Right cardiac atrium (tissue), 5 donors: ENCODE measurements at places on chromosomes 1 and 21. TPM values are rescaled to one million over a fixed set of nuclear protein-coding genes. Genes with fewer than 3 reads are reported as not detected.

DNA sequence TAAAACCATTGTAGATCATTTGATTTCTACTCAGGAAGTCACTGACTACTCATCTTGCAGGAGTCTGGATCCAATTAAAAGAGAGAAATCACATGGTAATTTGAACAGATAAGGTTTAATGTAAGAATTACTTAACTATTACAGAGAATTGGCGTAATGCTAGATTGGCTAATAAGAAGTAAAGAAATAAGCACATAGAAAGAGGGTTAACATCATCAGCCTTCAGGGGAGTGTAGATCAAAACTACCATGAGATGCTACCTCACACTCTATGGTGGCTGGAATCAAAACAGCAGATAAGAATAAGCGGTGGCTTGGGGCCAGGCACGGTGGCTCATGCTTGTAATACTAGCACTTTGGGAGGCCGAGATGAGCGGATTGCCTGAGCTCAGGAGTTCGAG lies 11.7 kb downstream of the ST3GAL3 start:
- no peak for DNase-seq

The OSBPL9 gene
- 63.1 TPM for total RNA-seq

The CRYBG2 gene
- total RNA-seq = not detected

DNA sequence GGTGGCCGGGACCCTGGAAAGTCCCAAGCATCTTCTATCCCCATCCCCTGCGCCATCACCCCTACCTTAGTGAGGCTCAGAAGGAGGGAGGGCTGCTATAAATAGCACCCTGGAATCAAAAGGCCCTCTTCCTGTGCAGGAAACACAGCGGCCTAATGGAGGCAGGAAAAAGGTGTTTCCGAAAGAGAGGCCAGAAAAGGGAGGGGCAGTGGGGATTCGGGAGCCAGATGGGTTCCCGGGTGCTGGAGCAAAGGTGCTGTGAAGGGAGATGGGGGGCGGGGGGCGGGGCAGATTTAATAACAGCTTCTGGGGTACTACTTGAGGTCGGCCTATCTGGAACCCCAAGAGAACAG lies 16.6 kb downstream of the NAV1 start:
- no peak for DNase-seq

GRCh38 chr1:230082211-230082610 lies 15.2 kb downstream of the GALNT2 start:
- DNase-seq = no peak

DNA sequence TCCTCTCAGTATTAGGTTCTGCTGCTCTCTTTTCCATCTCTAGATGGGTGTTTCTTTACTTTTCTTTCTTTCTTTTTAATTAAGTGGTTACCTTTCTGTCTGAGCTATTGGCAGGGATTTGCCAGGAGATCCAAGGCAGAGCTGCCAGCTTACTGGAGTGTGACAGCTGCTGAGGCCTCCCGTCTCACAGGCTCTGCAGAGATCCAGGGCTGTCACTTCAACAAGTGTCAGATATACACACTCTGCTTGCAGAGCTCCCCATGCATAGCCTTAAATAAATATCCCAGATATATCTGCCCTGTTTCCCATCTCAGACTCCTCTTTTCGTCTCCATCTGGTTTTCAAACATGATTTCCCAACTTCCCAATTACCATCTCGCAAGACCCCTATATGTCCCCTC lies 124.3 kb downstream of the NOS1AP start:
- DNase-seq = no peak

The FCMR gene
- total RNA-seq = 1.7 TPM

DNA sequence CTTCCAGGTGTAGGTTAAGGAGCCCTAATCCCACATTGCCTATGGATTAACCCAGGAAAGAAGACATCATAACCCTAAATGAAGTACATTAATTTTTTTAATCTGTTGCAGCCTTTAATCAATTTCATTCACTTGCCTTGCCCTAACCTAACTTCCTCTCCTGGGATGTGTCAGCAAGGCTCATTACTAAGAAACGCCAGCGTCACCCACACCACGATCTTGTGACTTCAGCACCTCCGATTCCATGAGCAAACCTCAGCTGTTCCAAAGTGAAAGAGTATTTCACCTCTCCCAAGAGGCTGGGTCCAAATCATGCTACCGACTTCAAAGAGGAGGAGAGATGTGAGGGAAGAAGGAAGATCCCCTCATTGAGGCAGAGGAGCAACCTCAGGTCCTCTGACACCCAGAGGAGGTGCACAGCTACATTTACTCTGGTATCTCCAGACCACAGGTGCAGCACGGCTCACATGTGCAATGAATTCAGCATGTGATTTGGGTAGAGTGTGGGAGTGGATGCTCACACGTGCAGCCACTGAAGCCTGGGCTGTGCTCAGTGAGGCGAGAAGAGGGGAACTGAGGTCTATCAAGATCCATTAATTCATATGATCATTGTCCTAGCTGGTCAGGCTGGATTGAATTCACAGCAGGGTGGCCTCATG lies 134.1 kb downstream of the SLC30A10 start:
- no peak for DNase-seq

GRCh38 chr21:39156024-39156423 lies 27.2 kb downstream of the PSMG1 start:
- no peak for DNase-seq

- no peak for DNase-seq
Measured at GRCh38 chr1:202017749-202018467, 7.5 kb downstream of the ELF3 start.

- peak; percentile 86 for DNase-seq
Measured at GRCh38 chr1:55640708-55641473, 425.7 kb upstream of the USP24 start.

- no peak for DNase-seq
Measured at GRCh38 chr1:53655931-53656746, 82.8 kb downstream of the GLIS1 start.

The LRRC53 gene
- not detected for total RNA-seq

- peak; percentile 54 for DNase-seq
Measured at GRCh38 chr1:36342426-36343185, 19.2 kb upstream of the EVA1B start.

DNA sequence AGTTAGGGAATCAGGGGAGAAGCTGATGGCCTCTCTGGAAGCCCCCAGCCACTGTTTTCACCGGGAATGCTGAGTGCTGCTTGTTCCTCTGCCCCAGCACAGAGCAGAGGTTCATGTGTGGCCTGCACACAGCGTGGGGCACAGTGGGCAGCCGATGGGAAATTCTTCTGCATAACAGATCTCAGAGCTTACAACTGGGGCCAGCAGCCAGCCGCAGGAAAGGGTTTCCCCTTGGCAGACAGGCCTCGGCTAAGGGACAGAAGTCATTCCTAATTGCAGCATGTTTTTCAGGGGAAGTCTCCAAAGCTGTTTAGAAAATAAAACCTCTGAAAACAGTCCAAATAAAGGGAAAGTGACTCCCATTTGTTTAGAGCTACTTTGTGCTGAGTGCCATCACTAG lies 22.6 kb downstream of the HMGB4 start:
- DNase-seq = peak; percentile 50

The MRPS21 gene
- total RNA-seq = 64.5 TPM

GRCh38 chr1:163570071-163570470 lies 248.3 kb downstream of the NUF2 start:
- no peak for DNase-seq

DNA sequence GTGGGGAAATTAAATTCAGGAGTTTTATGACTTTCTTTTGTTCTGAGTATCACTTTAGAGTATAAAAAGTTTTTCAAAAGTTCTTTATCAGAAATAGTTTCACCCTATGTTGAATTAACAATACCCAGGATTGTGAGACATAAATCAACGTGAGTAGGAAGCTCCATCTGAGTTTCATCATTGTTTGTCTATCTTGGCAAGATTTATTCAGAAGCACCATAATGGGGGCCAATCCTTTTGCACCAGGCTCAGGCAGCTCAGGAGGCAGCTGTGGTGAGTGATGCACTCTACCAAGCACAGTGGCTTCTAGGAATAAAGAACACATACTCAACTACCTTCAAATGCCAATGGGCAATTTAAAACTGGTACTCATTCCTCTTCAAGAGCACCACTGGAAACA lies 12.0 kb downstream of the CREG1 start:
- no peak for DNase-seq

- DNase-seq = no peak
Measured at GRCh38 chr1:20430355-20431175, 55.4 kb downstream of the CAMK2N1 start.

The VTCN1 gene
- total RNA-seq = not detected

The FTCD gene
- 3.5 TPM for total RNA-seq

The ATP1A4 gene
- 0.43 TPM for total RNA-seq
